ENCODE measurements at places on chromosomes 13 and 19.

DNA sequence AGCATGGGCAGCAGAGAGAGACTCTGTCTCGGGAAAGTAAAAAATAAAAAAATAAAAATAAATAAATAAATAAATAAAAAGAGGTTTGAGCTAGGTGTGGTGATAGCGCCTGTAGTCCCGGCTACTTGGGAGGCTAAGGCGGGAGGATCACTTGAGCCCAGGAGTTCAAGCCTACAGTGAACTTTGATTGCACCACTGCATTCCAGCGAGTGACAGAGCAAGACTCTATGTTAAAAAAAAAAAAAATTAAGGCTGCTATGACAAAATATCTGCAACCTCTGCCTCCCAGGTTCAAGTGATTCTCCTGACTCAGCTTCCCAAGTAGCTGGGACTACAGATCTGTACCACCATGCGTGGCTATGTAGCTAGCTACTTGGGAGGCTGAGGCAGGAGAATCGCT lies 3.2 kb upstream of the DENND1C start:
- DNase-seq, result no peak

- no peak for DNase-seq
Measured at GRCh38 chr19:35318679-35319448, 10.1 kb upstream of the CD22 start.

GRCh38 chr13:26465954-26466353 lies 91.5 kb upstream of the WASF3 start:
- DNase-seq, result no peak

GRCh38 chr19:38563475-38563874 lies 54.3 kb downstream of the MAP4K1 start:
- no peak for DNase-seq

GRCh38 chr13:71156550-71156949 lies 710.5 kb downstream of the DACH1 start:
- no peak for DNase-seq

DNA sequence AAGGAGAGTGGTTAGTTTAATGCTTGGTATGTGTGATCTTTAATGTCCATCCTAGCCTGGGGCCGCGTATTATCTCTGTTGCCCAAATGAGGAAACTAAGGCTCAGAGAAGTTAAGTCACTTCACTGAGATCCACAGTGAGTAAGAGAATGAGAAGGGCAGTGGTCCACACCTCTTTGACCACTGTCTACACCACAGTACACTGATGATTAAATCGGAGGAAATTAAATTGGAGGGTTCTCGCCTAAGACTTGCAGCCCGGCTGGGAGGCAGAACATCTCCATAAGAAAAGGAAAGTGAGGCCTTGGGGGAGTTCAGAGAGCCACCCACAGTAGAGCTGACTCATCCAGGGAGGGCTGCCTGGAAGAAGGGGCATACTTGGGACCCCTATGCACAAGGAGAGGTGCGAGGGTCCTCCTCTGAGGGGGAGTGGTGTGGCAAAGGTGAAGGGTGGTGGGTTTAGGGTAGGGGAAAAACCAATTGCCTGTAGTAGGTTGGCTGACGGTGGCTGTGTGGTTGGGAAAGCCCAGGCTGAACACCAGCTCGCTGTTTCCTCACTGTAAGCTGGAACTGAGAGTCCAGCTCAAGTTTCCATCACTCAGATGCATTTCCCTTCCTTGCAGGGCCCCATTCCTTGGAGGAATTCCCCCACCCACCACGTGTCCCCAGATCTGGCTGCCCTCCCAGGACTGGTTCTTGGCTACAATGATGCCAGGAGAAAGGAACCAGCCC lies 15.0 kb upstream of the DHRS12 start:
- no peak for DNase-seq

DNA sequence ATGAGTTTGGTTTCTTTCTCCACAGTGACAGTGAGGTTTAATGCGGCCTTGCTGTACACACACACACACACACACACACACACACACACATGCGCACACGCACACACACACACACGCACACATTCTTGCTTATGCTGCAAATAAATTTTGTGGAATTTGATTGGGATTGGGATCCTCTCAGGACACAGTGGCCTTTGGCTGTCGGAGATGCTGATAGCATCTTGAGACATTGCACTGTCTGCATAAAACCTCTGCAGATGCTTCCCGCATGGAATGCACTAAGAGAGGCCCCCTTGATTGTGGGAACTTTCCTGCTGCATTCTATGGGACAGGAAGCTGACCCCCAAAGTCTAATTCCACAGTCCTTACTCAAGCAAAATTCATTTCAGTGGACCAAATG lies 145.6 kb downstream of the FLT1 start:
- DNase-seq, result no peak

- DNase-seq, result peak; percentile 38
Measured at GRCh38 chr19:17404015-17404414, 1.4 kb downstream of the BST2 start.

DNA sequence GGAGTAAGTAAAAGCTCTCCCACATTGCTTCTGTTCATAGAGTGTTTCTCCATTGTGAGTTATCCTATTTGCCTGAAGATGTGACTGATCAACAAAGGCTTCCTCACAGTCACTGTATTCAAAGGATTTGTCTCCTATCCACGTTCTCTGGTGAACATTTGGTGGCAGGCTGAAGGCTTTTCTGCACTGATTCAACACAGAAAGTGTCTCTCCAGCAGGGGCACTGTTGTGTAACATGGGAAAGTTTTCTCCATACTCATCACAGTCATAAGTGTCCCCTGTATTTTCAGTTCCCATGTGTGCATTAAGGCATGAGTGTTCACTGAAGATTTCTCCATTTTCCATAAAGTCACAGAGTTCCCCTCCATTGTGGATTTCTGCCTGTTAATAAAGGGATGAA lies 17.6 kb downstream of the ZNF121 start:
- DNase-seq, result no peak

GRCh38 chr13:45242524-45242923 lies 41.7 kb upstream of the KCTD4 start:
- no peak for DNase-seq

- DNase-seq, result no peak
Measured at GRCh38 chr13:31967155-31967554, 64.4 kb upstream of the FRY start.
